ENCODE measurements at places on chromosomes 1 and 21.

GRCh38 chr1:111747282-111747734, 8.1 kb upstream of the INKA2 start:
- DNase-seq = no peak

- no peak for DNase-seq
These were observed 9.6 kb downstream of the ACTRT2 start for GRCh38 chr1:3030663-3031381.

DNA sequence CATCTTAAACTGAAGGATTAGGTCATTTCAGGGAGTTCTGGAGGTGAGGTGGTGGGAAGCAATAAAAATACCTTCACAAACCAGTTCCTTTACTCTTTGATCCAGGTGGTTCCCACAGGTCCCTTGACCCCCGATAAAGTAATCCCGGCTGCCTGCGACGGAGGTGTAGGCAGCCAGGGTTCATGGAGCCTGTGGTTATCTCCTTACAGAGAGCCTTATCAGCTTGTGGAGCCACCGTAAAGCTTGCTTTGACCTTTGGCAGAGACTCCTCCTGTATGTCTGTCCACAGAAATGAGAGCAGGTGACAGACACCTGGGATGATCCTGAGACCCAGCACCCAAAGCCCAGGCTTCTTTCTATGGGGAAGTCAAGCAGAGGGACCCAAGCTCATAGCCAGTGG, 243.4 kb downstream of the KIF26B start:
- DNase-seq = no peak

- DNase-seq = no peak
These were observed 197.7 kb upstream of the DUSP10 start for GRCh38 chr1:221939607-221940006.

DNA sequence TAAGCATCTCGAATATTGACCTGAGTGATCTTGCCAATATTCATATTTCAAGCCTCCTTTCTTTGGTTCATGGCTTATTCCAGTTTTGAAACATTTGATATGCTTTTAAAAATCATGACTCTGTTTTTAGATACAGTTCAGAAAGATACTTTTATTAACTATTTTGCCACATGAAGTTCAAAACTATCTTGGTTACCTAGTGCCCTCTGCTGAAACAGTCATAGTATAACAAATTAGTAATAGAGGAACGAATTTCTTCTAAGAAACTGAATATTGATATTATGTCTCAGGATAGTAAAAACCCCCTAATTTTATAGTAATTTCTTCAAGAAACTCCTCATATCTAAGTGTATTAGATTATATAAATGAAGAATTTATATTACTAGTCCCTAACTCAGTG, 52.6 kb upstream of the RC3H1 start:
- DNase-seq = no peak

DNA sequence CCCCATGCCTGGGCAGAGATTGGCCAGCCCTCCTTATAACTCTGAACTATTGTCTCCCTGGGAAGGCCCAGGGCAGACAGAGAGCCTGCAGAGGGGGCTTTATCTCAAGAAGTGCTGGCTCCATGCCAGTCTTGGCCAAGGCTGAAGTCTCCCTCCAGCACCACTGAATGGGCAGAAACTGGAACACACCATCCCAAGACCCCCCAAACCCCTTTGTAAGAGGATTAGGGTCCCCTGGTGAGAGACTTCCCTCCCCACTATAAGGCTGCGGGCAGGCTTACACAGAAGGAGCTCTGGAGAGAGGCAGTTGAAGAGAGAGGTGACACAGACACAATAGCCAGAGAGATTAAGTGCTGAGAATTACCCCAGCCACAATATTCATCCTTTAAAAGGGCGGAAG, 97.2 kb downstream of the NAV1 start:
- no peak for DNase-seq

DNA sequence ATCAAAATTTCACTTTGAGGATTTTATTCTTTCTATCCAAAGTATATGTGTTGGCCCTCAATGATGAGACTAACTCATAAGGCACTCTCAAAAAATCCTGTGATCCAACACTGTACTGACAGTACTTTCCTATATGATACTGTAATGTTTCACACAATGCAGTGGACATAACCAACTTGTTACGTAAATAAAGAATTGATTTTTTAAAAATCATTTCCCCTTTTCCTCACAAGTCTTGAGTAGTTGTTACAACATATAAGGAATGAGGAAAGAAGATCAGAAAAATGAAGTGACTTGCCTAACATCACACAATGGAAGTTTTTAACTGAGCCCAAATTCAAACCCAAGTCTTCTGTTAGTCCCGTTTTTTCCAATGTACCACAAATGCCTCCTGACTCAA, 17.2 kb downstream of the PTP4A2 start:
- DNase-seq = no peak

- no peak for DNase-seq
These were observed 3.5 kb upstream of the ARF1 start for GRCh38 chr1:228079013-228079412.

GRCh38 chr1:45016767-45017166, 4.7 kb downstream of the UROD start:
- no peak for DNase-seq

DNA sequence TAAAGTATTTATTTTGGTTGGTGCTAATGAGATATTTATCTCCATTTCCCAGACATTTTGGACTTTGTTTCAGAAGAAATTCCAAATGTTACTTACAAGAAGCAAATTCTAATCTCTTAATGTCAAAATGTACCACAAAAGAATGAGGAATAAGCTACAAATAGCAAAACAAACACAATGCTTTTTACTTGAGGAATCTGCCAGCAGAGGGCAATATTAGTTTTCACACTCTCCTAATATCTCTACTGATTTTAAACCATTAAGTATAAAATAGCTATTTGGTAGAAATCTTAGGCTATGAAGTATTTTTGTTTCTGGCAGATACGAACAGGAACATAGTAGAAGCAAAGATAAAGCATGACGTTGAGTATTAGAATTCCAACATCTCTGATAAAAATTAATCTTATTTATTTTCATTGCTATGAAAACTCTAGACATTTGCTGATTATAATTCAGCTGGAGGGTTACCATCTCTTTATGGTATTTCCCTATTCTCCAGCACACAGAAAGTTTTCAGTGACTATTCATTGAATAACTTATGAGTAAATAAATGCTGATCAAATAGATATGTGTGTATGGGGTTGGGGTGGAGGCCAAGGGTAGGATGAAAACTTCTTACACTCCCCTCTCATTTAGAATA, 13.4 kb upstream of the HMCN1 start:
- DNase-seq = no peak

DNA sequence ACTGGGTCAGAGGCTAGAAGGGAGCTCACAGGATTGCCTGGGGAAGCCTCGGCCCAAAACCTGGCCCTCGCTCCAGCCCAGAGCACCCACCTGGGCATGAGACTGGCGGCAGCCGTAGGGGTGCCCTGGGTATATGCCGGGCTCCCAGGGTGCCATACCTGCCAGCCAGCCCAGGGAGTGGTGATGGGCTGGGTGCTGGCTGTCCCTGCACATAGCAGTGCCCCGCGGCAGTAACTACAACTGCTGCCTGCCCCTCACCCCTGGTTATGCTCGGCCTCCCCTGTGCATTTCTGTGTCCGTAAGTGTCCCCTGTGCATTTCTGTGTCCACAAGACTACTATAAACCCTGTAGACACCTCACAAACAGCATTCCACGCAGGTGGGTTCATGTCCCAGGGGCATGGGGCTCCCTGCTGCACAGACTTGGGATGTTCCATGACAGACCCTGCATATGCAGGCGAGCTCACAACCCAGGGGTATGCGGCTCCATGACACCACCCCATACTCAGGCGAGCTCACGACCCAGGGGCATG, 5.8 kb upstream of the SPATC1L start:
- no peak for DNase-seq

GRCh38 chr1:169576935-169577331, 9.3 kb downstream of the F5 start:
- no peak for DNase-seq

DNA sequence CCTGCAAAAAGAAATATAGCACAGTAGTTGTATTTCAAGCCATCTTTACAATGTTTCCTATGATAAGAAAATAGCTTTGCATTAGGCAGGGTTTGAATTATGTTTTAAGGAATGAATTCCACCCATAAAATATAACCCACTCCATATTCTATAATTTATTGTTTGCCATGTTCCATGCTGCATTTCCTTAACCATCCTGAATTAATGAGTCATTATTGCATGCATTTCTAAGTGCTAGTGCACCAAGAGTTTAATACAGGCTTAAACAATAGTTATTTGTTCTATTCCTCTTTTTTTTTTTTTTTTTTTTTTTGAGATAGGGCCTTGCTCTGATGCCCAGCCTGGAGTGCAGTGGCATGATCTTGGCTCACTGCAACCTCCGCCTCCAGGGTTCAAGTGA, 45.2 kb downstream of the MIGA1 start:
- DNase-seq = no peak

GRCh38 chr1:232328486-232329102, 301.3 kb downstream of the SIPA1L2 start:
- no peak for DNase-seq

- DNase-seq = no peak
These were observed 685.7 kb downstream of the ADGRL2 start for GRCh38 chr1:82486468-82486867.

DNA sequence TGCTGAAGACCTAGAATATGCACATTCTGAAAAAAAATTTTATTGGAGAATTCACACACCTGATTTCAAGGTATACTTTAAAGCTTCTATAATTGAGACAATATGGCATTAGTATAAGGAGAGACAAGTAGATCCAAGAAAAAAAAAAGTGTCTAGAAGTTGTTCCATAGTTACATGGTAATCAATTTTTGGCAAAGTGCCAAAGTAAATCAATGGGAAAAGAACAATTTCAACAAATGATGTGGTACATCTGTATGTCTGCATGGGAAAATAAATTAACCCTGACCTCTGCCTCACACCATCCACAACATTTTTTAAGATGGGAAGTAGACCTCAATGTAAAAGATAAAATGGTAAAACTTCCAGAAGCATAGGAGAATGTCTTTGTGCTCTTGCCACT, 21.3 kb upstream of the BACH1 start:
- no peak for DNase-seq

GRCh38 chr1:191851799-191852595, 306.3 kb upstream of the RGS18 start:
- no peak for DNase-seq

- no peak for DNase-seq
These were observed 30.5 kb downstream of the TMEM53 start for GRCh38 chr1:44643721-44644334.

DNA sequence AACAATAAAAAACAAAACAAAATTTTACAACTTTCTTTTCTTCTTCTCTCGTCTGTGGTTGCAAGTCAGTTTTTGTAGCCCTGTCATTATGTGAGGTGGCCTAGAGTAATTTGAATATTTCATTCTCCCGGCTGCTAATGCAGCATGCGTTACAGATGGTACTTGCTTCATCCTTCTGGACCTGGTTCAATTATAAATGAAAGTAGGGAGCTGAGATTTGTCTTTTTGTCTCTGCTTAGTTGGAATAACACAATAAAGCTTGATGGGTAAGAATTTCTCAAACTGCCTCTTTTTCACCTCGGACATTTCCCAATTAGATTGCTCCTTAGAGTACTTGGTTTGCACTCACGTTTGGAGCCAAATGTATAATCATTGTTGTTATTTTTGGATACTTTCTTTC, 201.6 kb downstream of the PBX1 start:
- no peak for DNase-seq

Measured in activated CD8-positive, alpha-beta memory T cell treated with anti-CD3 and anti-CD28 coated beads for 1 hour (primary cell).